ENCODE measurements at places on chromosomes 1 and 21.

DNA sequence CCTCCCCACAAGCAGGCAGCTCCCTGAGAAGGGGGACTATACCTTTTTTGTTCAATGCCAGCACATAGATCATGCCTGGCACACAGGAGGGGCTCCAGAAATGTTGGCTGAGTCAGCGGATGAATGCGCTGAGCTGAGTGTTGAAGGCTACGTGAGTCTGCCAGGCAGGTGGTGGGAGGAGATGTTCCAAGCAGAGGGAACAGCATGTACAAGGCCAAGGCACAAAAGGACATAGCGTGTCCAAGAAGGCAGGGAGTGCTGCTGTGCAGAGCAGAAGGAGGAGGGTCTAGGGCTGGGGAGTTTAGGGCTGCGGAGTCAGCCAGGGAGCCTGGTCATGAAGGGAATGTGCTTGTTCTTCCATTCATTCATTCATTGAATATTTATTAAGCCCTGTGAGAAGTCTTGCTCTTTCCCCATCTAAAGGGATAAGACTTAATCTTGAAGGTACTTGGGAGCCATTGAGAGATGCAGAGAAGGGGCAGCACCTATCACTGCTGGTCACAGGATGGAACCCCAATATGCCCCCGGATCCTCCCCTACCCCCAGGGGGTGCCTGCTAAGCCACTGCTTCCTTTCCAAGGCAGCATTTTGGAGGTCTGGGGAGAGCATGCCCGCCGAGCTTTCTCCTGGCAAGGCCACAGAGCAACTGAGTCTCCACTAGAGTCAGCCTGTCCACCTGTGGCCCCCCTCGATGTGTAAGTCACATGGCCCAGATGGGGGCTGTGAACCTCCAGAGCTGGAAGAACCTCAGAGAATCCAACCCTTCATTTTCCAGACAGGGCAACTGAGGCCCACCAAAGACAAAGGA lies 31.2 kb upstream of the LAPTM5 start:
- no peak for DNase-seq

- no peak for DNase-seq
Measured at GRCh38 chr1:92277105-92277723, 21.6 kb downstream of the GLMN start.

DNA sequence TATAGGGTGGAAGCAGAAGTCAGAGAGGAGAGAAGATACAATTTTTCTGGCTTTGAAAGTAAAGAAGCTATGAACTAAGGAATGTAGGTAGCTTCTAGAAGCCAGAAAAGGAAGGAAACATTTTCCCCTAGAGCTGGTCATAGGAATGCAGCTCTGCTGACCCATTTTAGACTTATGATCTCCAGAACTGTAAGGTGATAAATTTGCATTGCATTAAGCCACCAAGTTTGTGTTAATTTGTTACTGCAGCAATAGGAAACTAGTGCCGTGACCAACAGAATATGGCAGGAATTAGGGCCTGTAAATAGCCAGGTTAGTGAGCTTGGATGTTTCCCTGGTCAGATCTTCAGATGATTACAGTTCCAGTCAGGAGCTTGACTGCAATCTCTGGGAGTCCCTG lies 244.3 kb upstream of the C1orf105 start:
- no peak for DNase-seq

DNA sequence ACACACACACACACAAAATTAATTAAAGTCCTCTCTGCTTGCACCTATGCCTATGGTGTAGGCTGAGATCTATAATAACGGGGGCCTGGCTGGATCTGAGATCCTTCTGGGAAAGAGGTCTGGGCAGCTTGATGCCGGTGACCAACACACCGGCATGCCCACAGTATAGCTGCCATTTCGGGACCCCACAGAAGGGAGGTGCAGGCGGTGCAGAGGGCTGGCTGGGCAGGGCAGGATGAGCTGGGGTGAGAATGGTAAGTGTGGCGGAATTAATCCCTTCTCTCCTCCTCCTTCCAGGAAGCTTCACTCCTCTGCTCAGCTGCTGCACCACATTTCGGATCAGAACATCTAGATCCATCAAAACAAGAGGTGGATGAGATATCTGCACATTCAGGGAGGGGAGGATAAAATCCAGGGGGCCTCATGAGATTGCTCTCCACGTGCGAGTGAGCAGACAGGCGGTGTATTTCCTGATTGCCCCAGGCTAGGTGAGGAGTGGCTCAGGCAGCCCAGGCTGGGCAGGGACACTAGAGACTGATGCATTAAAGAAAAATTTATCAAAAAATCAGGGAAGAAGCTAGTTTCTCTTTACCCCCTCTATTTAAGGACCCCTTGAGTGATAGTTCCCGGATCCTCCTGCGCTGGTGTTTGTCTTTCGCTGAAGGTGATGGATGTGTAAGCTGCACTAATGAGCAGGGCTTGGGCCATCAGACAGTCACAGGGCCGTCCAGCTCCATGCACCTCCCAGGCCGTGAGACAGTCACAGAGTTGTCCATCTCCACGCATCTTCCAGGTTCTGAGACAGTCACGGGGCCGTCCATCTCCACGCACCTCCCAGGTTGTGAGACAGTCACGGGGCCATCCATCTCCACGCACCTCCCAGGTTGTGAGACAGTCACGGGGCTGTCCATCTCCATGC lies 449.9 kb downstream of the PTPRU start:
- DNase-seq, result no peak

- DNase-seq, result no peak
Measured at GRCh38 chr1:98130408-98130807, 209.6 kb upstream of the DPYD start.

GRCh38 chr21:20997636-20998455 lies at the start of gene NCAM2:
Gene NCAM2 (plus strand): TSS chr21:20998409.
- DNase-seq, result peak; percentile 86

- DNase-seq, result no peak
Measured at GRCh38 chr1:244100704-244101453, 49.8 kb downstream of the ZBTB18 start.

All from left hindlimb (tissue), 1 donor.